Stimulated activated CD4-positive, alpha-beta T cell treated with anti-CD3 and anti-CD28 coated beads, Interleukin-15, amount 100 ng/mL, for 1 hour (primary cell): ENCODE measurements at places on chromosomes 1 and 21.

DNA sequence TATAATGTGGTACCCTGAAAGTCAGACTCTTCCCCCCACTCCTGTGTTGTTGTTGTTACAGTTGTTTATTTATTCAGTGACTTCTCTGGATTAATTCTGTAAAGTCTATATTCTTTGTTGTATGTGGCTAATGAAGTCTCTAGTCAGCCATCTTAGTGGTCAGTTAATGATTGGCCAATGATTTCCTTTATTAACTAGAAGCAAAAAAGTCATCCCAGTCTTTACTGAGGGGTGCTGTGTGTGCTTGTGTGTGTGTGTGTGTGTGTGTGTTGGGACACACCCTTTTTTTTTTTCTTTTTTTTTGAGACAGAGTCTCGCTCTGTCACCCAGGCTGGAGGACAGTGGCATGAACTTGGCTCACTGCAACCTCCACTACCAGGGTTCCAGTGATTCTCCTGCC lies 37.3 kb upstream of the HYI start:
- DNase-seq = no peak

- no peak for DNase-seq
Measured at GRCh38 chr1:33790577-33790976, 73.3 kb upstream of the HMGB4 start.

DNA sequence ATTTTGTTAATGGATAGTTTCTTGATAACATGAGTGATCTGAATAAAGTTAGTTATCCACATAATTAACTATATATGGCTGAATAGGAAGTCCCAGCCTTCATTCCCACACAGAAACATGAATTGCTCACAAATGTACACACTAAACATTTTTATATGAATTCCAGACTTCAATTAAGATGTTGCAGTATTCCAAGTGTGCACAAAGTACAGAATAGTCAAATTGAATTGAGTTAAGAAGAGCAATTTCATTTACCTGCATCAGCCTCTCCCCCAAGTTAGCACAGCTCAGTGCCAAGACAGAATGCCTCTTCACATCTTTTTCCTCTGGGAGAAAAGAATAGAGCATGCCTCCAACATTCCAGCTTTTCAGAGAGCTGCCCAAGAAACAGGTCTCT lies 207.0 kb upstream of the SAMSN1 start:
- DNase-seq = no peak

GRCh38 chr1:65470766-65471165 lies 50.3 kb downstream of the LEPR start:
- DNase-seq = no peak

DNA sequence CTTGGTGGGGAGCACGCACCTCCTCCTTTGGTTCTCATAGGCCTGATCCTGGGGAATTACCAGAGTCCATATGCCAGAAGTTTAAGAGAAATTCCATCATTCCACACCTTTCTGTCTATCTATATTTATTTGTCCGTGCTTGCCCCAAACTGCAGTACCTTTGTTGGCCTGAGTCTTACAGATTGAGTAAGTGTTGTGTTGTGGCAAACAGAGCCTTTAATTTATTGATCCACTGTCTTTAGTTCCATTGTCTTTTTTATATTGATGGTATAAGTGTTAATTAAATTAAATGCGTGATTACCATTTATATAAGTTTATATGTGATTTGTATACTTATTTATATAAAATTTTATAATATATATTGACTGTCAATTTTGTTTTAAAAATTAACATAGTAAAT lies 4.9 kb downstream of the SH3BGR start:
- DNase-seq = no peak
